Amygdala (tissue), 56 donors: ENCODE measurements at places on chromosomes 16 and 17.

GRCh38 chr17:74686761-74687160 lies 26.0 kb downstream of the CD300LF start:
- no peak for DNase-seq

DNA sequence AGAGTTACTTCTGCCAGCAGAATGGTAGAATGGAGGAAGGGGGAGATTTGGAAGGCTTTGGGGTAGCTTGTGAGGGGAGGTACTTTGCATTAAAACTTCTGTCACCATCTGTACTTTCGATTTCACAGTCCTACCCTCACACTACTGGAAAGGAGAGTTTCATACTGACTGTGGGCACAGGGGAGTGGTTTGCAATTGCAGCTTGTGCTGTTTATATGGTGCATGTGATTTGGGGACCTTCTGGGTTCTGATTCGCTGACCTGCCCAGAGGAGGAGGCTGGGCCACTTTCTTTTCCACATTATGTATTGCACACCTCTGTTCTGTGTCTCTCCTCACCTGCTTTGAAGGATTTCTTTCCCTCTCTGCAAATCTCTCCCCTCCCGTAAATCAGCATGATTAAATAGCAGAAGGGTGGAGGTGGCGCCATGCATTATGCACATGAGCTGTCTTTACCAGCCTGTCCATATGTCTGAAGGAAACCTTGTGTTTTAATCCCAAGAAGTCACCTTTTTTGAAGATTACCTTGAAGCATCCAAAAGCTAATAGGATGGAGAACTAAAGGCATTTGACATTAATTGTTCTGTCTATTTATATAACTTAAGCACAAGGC lies 90.9 kb downstream of the RBFOX1 start:
- no peak for DNase-seq

- DNase-seq, result no peak
Observed at GRCh38 chr16:66774981-66775380, 23.6 kb upstream of the DYNC1LI2 start.

GRCh38 chr17:51322390-51323029 lies 62.2 kb downstream of the UTP18 start:
- no peak for DNase-seq

DNA sequence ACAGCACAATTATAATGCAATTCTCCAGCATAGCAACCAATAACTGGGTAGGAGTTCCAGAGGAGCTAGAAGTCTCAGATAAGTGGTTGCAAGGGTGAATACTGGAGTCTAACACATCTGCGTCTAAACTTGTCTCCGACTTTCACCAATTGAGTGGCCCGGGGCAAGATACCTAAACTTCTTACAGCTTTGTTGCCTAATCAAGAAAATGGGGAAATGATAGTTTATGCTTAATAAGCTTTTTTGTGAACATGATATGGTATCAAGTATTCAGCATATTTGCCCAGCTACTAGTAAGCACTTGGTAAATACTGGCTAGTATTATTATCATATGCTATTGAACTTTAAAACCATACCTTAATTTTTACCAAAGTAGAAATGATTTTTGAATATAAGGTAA lies 183.5 kb downstream of the KCNJ2 start:
- DNase-seq, result no peak
